ENCODE measurements at places on chromosomes 16 and 17.

GRCh38 chr17:39981207-39981741 lies 667 bp downstream of the PSMD3 start:
- DNase-seq: no peak

- no peak for DNase-seq
These were observed 4.9 kb downstream of the CES2 start for GRCh38 chr16:66940236-66940635.

GRCh38 chr17:51374209-51374608 lies 113.9 kb downstream of the UTP18 start:
- no peak for DNase-seq

DNA sequence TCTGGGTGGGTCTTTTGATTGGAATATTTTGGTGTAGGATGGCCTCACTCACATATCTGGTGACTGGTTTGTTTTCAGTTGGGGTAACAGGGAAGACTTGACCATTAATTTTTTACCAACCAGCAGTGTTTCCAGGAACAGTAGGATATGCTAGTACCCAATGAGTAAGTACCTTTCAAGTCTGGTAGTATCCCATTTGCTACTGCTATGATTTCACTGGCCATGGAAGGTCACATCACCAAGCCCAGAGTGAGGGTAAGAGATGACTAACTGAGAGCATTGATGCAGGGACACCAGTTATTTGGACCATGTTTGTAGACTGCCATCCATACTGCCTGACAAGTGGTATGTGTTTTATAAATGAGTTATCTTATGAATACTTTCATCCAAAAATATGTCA lies 277.7 kb downstream of the MAP2K6 start:
- DNase-seq: no peak

DNA sequence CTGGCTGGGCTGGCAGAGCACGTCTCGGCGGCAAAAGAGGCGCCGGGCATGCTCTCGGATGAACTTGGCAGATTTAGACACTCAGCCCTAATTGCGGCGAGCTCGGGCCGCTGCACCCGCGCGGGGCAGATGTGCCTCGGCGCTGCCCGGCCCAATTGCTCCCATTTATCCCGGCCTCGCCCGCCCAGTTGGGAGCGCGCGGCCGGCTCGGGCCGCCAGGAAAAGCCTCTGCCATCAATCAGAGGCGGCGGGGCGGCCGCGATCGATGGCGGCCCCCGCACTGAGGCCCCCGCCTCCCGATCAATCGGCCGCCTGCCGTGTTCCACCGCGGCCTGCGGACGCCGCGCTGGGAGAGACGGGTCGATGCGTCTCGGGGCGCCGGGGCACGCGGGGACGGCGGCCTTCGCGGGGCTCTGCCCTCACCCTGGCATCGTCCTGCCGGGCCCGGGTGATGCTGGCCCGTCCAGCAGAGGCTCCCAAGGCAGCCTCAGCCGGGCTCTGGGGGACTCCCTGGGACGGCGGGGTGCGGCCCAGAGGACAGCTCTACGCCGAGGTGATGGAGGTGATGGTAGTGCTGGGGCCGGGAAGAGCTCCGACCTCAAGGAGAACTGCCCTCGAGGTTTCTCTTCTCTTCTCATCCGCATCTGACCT lies 200.9 kb upstream of the N4BP1 start:
- no peak for DNase-seq

GRCh38 chr17:65385726-65386125 lies 175.7 kb downstream of the AXIN2 start:
- no peak for DNase-seq

GRCh38 chr17:33234930-33235685 lies 58.0 kb downstream of the ASIC2 start:
- no peak for DNase-seq

- no peak for DNase-seq
These were observed 141.6 kb downstream of the VPS53 start for GRCh38 chr17:573036-573435.

- DNase-seq: no peak
These were observed 185.4 kb downstream of the SEC14L1 start for GRCh38 chr17:77326076-77326591.

GRCh38 chr16:27449434-27450195 lies 47.6 kb downstream of the IL21R start:
- DNase-seq: no peak

- DNase-seq: peak; percentile 77
These were observed 852 bp upstream of the HELZ start for GRCh38 chr17:67245694-67246402.

DNA sequence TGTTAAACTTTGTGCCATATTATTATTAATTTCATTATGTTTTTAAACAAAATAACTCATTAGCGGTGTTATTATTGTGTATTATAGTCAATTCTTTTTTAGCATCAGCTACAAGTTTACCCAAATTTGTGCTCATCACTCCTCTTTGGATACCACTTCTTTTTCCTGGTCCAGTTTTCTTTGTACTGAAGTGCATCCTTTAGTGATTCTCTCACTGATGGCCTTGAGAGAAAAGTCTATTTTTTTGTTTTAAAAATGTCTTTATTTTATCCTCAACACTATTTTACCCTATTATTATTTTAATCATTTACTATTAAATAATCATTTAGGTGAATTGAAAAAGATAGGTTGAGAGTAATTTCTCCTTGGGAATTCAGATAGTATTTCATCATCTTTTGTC lies 99.2 kb downstream of the RGS9 start:
- no peak for DNase-seq

GRCh38 chr16:85916141-85916890 lies 17.4 kb downstream of the IRF8 start:
- DNase-seq: no peak

DNA sequence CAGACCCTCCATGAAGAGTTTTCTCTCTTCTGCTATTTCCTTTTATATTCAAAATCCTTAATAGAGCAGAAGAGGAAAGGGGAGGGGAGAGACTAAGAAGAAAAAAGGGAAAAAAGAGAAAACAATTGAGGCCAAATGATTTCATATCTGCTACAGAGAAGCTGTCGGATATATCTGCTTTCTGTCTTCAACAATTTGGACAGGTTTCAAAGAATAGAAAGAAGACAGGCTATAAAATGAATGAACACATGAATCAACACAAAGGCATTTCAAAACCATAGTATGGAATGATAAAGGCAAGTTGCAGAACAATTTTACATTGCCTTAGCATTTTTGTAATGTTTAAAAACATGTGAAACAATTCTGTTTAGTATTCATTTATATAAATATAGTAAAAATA lies 4.7 kb upstream of the CMTR2 start:
- no peak for DNase-seq

DNA sequence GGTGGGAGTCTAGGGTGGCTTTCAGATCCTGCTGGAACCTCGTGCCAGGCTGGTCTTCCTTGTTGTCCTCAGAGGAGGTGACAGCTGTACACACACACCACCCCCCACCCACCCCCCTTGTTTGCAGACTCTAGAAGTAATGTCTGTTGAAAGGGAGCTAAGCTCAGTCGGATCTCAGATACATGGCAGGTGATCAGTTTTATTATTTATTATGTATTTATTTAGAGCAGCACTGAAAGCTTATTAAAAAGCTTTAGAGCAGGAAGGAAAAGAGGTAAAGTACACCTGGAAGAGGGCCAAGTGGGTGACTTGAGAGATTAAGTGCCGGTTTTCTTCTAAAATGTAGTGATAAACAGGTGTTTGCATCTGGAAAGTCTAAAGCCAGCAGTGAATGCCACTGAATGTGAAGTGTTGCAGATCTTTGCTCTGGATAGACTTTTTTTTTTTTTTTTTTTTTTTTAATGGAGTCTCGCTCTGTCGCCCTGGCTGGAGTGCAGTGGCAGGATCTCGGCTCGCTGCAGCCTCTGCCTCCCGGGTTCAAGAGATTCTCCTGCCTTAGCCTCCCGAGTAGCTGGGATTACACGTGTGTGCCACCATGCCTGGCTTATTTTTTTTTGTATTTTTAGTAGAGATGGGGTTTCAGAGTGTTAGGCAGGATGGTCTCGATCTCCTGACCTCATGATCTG lies 40.2 kb downstream of the FOXK2 start:
- no peak for DNase-seq

DNA sequence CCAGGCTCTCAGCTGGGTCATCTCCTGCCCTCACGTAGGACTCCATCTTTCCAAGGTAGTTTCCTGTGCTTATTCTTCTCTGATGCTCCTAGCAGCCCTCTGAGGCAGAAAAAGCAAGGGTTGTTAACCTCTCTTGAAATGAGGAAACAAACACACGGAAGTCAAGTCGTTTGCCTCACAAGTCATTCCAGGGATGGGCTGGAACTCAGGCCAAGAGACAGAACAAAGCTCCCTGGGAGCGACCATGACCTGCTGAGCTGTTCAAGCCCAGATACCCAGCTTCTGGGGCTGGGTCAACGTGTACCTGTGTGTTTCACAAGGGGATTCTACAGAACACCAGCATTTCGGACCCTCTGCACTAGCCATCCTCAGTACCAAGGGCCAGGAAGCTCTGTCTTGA lies 28.1 kb downstream of the SRL start:
- DNase-seq: no peak

GRCh38 chr16:51359141-51359955 lies 208.3 kb upstream of the SALL1 start:
- DNase-seq: peak; percentile 88

GRCh38 chr16:88552815-88553214 lies 17.4 kb upstream of the ZC3H18 start:
- DNase-seq: no peak

- peak; percentile 32 for DNase-seq
These were observed 793 bp upstream of the IRX3 start for GRCh38 chr16:54287131-54288029.

DNA sequence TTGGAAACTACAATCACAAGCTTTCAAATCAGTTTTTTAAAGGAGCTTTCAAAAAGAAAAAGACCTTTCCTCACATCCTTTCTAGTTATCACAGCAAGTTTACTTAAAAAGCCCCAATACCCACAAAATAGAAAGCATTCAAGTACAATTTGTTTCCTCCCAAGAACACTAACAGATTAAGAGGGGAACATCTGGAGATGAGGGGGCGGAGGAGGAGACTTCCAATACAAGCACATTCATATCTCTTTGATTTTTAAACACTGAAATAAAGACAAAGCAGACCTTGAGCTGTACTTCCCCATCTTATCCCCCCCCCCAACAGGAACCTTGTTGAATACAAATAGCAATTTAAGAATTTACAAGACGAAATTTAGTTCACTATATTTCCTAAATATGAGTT lies 2.0 kb downstream of the YWHAE start:
- no peak for DNase-seq

DNA sequence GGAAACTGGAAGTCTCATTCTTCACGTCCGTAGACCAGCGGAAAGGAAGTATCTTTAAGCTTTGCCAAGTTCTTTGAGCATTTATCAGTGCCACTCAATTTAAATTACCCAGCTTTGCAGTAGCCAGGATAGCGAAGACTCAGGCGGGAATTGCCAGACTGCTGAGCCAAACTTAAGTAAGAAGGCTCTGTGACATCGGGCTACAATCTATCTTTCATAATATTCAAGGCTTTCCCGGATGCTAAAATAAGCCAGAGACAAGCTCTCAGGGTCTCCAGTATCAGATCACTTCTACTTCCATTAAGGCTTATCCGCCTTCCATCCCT lies 436 bp upstream of the BRIP1 start:
- DNase-seq: no peak

DNA sequence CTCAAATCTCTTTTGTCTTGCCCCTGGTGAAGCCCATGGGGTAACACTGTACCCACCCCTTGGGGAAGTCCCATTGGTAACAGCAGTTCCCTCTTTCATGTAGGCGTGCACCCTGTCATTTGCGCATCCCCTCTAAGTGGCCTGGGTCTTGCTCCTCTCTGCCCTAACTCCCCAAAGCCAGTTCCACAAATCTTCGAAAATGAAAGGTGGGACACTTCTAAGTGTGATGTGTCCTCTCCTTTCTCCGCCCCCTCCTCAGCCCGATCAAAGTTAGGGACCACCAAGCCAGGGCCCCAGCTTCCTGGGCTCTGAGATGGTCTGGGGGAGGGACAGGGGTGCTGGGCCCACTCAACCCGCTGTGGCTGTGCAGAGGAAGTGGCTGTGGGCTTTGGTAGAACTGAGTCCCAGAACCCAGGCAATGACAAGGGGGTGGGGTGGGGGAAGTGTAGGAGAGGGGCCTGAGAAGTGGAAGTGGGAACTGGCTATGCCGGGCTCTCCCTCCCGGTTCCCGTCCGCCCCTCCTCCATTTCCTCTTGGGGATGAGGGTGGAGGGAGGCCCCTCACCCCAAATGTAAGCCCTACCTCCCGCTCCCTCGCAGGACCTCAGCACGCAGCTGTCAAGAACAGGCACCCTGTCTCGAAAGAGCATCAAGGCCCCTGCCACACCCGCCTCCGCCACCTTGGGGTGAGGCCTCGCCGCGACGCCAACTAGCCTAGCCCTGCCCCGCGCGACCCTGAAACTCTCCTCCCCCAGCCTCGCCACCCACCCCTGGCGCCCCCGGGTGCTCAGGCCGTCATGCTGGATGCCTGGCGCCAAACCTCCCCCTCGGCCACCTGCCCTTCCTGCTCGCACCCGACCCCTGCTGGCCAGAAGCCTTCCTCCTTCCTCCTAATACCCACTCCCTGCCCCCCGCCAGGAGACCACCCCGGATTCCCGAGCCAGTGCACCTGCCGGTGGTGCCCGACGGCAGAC lies 8.7 kb downstream of the ABI3 start:
- no peak for DNase-seq

DNA sequence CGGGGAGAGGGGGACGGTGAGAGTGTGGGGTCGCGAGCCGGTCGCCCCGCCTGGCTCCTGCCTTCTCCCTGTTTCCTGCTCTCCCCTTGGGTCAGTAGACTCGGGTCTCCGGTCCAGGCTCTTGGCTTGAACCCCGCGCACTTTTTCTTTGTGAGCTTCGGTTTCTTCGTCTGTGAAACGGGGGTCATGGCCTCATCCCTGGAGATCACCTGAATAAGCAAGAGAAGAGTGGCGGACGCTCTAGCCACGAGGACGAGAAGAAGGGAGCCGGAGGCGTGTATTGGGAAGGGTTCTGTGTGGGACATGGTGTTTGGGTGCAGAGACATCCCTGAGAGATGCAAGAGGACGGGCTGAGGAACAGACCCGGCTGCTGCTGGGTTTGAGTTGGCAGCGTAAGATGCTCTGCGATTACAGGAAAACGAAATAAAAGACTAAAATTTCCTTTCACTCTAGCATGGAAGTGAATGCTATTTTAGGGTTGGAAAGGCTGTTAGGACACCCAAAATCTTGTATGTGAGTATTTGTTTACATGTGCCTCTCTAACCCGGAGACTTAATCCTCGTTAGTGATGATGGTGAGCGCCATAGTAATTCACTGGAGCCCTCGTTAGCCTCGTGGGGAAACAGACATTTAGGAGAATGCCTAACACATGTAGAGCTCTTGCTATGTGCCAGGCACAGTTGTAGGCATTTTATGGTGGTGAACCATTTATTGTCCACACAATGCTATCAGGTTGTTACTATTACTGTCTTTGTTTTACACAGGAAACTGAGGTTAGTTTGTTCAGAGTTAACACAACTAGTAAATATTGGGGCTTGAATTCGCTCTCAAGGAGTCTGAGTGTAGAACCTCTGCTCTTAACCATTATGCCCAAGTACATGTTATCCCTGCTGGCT lies 646 bp downstream of the KIF22 start:
- no peak for DNase-seq

GRCh38 chr17:55301521-55302406 lies 37.0 kb downstream of the HLF start:
- no peak for DNase-seq

DNA sequence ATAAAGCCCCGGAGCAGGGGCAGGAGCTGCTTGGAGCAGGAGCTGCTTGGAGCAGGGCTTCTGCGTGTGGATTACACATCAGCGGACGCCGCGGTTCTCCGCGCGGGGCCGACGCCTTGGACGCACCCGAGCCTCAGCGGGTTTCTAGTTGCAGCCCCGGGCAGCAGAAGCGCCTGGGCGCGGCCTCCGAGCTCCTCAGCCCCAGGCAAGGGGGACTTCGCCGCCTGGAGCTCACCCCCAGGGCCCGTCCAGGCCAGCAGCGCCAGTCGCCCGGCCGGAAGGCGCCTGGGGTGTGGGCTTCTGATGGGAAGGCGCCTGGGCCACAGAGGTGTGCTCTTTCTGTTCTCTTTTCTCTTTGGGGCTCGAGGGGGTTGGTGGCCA lies 6.3 kb downstream of the FOXF1 start:
- DNase-seq: peak; percentile 11
